ENCODE measurements at places on chromosomes 4 and X. TPM values are rescaled to one million over a fixed set of nuclear protein-coding genes. Genes with fewer than 3 reads are reported as not detected.

DNA sequence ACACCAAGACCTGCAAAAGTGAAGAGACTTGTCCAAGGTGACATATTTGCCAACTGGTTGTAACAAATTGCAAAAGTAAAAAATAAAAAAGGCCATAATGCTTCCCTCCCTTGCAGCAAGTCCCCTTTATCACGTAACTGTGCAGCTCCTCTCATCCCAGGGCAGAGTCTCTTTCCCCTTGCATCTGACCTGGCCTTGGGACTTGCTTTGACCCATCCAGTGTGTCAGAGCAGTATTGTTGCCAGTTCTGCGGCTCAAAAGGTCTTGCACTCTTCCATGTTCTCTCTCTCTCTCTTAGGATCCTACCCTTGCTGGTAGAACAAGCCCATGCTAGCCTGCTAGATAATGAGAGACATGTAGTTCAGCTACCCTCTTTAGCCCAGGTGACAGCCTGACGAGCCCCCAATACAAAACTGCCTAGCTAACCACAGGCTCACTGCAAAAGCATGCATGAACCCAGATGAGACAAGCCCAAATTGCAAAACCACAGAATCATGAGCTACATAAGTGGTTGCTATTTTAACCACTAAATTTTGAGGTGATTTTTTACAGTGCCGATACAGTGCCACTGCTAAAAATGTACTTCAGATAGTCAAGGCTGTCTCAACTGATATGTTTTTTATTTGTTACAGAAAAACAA, 289.5 kb upstream of the PPARGC1A start:
- no peak for DNase-seq

- DNase-seq: no peak
These were observed 176.9 kb upstream of the ARSJ start for GRCh38 chr4:114156371-114156770.

TENM3 gene
- 2.0 TPM for total RNA-seq

GRCh38 chrX:12975670-12975965, 708 bp downstream of the TMSB4X start:
- DNase-seq: no peak

SHOX gene
- total RNA-seq: not detected

All from posterior vena cava (tissue), 2 donors.